AG04449 (cell line): ENCODE measurements at places on chromosomes 1 and 21.

- DNase-seq: no peak
Observed at GRCh38 chr1:201409440-201409839, 10.3 kb upstream of the LAD1 start.

DNA sequence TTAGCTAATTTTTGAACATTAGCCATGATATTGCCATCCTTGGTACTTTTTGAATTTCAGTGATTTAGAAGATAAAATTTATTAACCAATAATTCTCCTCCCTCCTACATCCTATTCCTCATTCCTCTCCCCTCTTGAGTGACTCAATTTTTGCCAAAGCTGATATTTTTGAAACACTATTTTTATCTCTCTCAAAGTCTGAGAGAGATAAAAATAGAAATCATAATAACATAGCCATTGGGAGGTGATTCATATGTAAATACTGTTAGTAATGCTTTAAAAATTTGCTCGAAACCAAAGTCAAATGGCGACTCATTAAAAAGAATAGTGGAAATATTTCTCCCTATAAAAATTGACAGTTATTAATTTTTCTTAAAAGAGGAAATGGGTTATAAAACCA is 97.4 kb downstream of the PATJ start:
- peak; percentile 49 for DNase-seq

GRCh38 chr1:199176713-199177112 is 537.9 kb downstream of the PTPRC start:
- DNase-seq: no peak

DNA sequence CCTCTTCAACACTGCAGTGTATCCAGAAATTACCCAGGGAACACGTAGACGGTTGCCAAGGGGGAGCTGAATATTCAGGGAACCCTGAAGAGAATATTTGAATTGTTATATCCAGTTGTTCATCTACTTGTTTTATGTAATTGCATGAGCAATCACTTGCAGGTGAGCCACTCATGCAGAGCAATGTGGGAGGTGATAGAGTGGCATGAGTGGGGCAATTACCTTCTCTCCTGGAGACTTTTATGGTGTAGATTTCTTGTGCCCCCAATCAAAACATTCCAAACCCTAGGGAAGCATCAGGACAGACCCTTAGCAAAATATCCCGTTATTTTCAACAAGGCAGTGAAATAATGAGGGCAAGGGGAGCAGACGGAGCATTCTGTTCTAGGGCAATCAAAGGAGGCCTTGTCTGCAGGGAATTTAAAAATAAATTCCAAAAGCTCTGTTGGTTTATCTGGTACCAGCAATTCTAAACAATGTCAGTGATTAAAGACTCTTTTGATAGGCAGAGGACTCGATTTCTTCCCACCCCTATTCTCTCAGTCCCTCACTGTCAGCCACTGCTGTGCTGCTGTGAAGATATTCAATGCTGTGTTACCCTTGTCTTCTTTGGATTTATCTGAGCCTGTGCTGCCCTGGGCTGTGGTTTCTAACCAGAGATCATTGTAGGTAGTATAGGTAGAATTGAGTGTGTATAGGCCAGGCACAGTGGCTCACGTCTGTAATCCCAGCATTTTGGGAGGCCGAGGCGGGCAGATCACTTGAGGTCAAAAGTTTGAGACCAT is 180.2 kb upstream of the MAP1LC3C start:
- DNase-seq: no peak

- DNase-seq: no peak
Observed at GRCh38 chr1:193085263-193085662, 20.0 kb downstream of the GLRX2 start.
